ENCODE measurements at places on chromosomes 2 and 18.

DNA sequence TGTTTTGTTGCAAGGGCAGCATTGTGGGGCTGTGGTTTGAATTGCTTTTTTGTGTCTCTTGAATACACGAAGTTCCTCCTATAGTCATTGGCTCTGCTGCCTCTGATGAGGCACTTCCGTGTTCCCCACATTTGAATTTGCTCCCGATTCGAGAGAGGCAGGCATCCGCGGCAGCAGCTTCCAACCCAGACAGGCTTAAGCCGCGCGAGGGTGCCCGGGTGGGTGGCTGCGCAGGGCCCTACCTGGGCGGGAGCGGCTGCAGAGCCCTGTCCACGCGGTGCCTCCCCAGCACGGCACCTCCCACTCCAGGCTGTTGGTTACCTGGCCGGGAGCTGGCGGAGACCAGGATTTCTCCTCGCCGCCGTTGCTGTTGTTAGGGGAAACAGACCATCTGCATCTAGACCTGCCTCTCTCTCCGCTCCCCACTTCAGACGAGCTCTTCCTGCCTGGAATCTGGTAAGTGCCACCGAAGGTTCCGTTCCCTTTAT, 151.3 kb downstream of the NEDD4L start:
- peak; percentile 20 for DNase-seq

DNA sequence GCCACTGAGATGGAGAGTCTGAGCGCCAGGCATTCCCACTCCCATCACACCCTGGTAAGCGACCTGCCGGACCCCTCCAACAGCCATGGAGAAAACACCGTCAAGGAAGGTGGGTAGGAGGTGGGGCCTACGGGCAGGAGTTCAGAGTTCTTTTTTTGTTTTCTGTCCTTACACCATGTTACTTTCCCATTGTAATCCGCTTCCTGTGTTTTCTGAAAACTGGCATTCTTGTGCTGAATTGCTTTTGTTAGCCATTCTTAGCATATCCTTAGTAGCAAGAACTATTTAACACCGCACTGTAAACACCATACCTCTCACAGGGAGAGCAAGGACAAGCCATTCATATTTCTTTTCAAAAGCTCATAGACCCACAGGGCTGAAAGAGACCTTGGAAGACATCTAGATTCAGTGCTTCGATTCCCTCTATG, 46.2 kb downstream of the UNC80 start:
- DNase-seq: no peak

DNA sequence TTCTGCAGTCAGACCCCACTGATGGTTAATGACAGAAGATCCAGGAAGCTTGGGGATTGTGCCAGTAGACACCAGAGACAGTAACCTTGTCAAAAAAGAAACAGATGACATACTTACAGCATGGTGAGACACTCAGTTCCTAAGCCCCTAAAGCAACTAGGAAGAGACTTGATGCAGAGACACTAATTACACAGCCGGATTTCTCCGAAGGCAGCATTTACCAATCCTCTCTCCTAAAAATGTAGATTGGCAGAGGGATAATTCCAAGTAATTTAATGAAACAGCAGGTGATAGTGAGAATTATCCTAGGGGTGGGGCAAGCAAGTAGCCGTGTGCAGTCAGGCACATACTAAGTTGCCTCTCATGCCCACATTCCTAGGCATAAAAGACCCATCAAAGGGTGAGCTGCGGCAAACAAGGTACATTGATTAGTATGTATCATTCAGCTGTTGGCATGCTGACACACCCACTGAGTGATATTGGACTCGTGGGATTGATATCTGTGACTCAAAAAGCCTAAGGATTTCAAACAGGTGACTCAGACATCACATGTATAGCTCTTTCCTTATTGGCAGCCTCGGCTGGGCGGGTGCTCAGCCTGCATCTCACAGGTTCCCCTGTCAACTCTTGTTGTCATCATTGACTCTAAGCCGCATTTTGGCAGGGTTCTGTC, 296.7 kb upstream of the ATP5MC3 start:
- DNase-seq: no peak

DNA sequence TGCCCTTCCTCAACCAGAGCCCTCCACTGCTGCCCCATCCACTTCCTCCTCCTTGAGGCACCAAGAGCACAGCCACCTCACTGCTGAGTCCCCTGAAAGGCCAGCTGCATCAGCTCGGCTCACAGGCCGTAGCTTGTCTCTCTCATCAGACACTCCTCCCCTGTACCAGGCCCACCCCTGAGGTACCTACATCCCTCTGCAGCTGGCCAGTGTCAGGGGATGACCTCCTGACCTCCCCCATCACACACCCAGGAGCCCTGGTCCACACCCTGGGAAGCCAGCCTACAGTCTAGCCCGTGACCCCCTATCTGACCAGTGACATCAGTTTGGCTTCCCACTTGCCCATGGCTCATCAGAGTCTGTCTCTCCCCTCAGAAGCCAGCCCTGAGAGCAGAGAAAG, 205.6 kb downstream of the TNS1 start:
- peak; percentile 14 for DNase-seq

- no peak for DNase-seq
These were observed 105.6 kb upstream of the RFX8 start for GRCh38 chr2:101580528-101580927.

GRCh38 chr18:23798249-23798648, 109.0 kb downstream of the LAMA3 start:
- no peak for DNase-seq

DNA sequence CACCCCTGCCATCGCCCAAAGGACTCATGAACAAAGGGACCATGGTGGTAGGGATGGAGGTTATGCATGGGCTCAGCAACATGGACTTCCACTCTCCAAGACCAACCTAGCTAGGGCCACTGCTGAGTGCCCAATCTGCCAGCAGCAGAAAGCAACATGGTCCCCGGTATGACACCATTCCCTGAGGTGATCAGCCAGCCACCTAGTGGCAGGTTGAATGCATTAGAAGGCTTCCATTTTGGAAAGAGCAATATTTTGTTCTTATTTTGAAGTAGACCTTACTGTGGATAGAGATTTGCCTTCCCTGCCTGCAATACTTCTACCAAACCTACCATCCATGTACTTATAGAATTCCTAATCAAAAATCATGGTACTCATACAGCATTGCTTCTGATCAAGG, 99.8 kb downstream of the METTL4 start:
- DNase-seq: no peak

DNA sequence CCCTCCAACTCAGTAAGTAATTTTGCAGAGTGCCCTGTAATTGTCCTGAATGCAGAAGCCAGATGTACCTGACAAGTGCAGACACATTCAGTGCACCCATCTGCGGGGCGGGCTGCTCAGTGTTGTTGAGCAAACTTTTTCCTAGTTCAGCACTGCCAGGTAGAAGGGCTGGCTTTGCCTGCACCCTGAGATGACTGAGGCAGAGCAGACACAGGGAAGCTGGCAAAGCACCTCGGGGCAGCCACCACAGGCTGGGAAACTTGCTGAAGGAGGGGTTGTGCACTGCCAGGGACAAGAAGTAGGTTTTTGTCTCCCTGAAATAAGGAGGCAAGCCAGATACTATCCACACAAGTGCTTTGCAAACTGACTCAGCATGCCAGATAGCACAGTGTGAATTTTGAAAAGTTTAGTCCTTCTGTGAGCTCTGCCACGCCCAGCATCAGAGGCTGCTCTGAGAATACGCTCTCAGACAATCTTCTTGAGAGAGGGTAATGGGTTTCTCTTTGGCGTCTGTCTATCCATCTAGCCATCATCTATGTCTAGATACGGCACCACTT, 62.3 kb downstream of the SOWAHC start:
- no peak for DNase-seq

DNA sequence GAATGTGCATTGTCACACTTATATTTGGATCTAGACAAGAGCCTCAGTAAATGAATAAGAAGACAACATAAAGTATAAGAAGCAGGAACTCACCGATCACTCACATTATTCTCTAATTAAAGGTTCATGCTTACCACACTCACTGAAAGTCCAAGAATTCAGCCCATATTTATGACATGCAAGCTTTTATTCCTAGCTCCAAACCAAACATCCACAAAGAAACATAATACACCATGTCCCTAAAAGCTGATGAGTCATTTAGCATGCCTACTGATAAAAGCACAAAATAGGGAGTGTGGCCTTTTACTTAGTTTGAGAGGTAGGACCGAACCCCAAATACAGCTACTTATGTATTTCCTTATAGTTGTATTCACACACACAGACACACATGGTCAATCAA, 1094.6 kb upstream of the CDH2 start:
- no peak for DNase-seq

DNA sequence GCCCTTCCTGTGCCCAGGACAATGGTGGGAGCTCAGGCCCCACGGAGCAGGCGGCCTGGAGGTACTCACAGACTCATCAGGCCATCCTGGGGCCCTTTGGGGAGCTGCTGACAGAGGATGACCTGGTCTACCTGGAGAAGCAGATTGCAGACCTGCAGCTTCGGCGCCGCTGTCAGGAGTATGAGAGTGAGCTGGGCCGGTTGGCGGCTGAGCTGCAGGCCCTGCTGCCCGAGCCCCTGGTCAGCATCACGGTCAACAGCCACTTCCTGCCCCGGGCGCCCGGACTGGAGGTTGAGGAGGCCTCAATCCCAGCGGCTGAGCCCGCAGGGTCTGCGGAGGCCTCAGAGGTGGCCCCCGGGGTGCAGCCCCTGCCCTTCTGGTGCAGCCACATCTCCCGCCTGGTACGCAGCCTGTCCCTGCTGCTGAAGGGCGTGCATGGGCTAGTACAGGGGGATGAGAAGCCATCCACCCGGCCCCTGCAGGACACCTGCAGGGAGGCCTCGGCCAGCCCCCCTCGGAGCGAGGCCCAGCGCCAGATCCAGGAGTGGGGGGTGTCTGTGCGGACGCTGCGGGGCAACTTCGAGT, 8.3 kb upstream of the KLHL30 start:
- DNase-seq: no peak

- no peak for DNase-seq
These were observed 15.0 kb downstream of the RAB27B start for GRCh38 chr18:54843314-54843713.

- no peak for DNase-seq
These were observed 77.5 kb downstream of the GFPT1 start for GRCh38 chr2:69309351-69310110.

- DNase-seq: no peak
These were observed 87.2 kb upstream of the ALPP start for GRCh38 chr2:232291343-232291742.

- DNase-seq: peak; percentile 73
These were observed at the start of gene ZNF236 for GRCh38 chr18:76822506-76823160. ZNF236 (plus strand) TSS chr18:76822557; CDS start chr18:76822608, 51 bp downstream.

- no peak for DNase-seq
These were observed 172.1 kb downstream of the NEDD4L start for GRCh38 chr18:58216071-58216481.

DNA sequence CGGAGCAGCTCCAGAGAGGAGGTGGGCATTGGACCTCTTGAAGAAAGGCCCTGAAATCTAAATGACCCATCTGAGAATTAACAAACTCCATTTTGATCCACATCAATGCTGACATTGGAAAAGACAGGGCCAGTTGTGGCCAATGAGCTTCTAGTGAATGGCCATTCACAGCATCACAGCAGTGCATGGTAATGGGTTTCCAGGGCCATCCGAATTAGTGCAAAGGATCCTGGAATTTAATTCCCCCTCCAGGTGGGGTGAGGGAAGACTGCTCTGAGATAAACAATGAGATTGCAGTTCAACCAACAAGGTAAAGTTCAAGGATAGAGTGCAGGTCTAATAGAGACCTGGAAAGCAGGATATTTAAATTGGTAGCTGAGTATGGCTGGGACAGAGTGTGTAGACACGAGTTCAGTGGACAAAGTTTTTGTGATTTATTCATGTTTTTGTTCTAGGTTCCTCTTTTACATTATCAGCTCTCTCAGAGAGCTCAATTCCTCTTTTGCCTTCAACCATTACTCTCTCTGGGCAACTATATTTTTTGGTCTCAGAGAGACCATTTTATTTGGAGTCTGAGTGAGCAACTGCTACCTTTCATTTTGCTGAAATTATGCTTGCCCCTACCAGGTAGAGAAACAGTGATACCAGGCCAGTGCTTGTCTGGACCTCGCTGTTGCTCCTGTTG, 5.0 kb downstream of the TACR1 start:
- no peak for DNase-seq

DNA sequence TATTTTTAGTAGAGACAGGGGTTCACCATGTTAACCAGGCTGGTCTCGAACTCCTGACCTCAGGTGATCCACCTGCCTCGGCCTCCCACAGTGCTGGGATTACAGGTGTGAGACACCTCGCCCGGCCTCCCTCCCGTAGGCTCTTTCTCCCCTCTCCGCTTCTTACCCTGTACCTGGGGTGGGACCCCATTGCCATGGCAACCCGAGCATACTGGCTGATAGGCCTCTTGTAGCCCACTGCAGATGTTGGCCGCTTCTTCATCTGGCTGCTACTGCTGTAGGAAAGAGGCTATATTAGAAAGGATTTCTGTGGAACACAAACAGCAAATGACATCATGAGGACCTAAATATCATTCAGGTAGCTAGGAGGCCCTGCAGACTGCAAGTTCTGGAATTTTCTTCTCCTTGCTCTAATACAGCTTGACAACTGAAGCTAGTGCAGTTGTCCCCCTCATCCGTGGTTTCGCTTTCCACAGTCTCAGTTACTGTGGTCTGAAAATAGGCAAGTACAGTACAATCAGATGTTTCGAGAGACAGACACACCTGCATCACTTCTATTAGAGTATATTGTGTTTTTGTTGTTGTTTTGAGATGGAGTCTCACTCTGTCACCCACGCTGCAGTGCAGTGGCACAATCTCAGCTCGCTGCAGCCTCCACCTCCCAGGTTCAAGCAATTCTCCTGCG, 51.6 kb upstream of the ASXL2 start:
- no peak for DNase-seq

GRCh38 chr18:74950479-74950878, 258.5 kb downstream of the PTGR3 start:
- no peak for DNase-seq

- peak; percentile 19 for DNase-seq
These were observed 2.6 kb upstream of the PTPN2 start for GRCh38 chr18:12886498-12887126.

DNA sequence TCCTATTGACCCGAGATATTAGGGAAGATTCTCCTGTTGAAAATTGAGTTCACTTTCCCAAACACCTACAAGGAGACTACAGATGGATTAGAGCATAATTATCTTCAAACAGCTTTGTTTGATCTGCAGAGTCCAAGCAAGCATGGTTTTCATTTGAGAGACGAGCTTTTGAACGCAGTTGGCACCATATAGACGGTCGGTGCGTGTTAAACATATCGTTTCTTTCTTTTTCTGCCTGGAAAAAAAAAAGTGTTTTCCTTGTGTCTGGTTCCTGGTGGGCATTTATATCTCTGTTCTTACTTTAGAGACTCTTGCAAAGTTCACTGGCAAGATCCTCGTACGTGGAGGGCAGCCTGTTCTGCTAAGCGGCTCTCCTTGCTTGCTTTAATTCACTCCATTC, 248.9 kb downstream of the TMEM182 start:
- DNase-seq: no peak
